ENCODE measurements at places on chromosomes 1 and 21. TPM values are rescaled to one million over a fixed set of nuclear protein-coding genes. Genes with fewer than 3 reads are reported as not detected.

The SPATA21 gene
- total RNA-seq: not detected

The NBPF10 gene
- total RNA-seq: 2.3 TPM

The SERPINC1 gene
- not detected for total RNA-seq

DNA sequence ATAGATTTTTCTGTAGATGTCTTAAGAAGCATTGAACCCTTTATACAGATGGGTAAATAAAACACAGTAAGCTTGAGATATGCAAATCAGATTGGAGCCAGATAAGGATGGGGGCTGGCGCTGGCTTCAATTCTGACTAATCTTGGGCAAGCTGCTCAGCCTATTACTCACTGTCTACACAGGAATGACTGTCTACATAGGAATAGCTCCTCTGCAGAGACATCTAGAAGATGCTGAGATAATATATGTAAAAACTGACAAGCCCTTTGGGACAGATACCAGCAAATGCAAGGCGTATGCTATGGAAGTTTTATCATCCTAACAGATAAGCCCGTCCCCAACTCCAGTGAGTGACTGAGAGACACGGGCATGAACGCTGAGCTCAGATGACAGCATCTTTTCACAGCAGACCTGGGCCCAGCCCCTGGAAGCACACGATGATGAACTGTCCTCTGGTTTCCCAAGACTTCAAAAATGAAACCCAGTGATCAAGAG, 1.7 kb downstream of the CLDN14 start:
- DNase-seq: peak; percentile 91

GRCh38 chr1:42801832-42802473, 15.0 kb upstream of the ERMAP start:
- peak; percentile 81 for DNase-seq

DNA sequence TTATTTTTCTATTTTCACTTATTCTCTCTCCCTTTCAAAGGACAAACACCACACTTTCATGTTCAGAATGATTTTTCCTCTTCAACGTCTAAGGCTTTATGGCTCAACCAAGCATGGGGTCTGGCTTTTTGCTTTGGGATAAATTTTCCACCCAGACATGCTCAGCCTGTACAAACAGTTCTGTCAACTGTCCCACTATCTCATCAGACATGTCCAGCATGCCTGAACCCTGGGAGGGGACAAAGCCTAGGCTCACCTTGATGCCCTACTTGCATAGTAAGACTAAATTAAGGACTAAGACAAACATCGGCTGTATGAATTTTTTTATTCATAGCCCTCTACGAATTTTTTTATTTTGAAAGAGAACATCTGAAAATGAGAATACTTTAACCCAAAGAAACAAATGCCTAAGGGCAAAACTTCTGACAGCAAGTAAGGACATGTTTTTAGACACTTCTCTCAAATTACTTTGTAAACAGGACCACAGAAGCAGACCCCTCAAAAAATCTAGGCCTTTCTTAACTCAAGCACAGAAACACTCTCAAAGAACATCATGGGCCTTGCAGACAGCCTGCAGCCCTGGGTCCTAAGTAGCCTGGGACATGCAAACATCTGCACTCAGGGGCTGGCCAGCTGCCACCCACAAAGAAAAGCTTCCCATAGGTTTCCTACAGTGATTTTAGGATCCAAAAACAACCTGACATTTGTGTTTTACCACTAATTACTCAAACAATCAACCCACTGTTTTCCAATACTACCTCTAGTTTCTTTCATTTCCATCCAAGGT, 72.3 kb upstream of the PALMD start:
- no peak for DNase-seq

All from GM23248 (cell line).